T-helper 9 cell (primary cell): ENCODE measurements at places on chromosomes 2 and 18.

DNA sequence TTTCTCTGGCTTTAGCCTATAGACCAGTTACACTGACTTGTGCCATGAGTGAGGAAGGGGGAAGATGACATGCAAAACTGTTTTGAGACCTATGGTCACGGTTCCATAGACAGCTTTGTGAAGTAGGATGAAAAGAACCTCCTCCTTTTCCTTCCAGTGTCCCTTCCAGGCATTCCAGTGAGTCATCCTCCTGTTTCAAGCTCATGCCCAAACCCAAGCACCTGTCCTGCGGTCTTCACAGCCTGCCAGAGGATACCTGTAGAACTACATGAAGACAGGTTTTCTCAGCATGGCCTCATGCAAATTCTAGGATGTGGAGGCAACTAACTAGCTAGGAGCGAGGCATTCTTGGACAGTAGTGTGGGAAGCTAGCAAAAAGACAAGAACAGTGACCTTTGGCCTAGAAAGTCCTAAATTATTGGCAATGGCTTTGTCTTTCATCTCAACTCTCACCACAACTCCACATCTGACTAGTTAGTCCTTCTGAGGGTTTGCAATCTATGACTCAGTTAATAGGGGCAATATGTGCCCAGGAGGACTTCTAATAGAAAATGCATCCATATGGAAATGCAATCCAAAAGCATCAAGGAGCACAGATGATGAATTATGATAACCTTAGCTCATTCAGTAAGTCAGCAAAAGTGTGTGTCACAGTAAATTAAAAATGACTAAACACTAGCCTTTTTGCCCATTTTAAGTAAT is 154.7 kb downstream of the RBM43 start:
- DNase-seq, result no peak

DNA sequence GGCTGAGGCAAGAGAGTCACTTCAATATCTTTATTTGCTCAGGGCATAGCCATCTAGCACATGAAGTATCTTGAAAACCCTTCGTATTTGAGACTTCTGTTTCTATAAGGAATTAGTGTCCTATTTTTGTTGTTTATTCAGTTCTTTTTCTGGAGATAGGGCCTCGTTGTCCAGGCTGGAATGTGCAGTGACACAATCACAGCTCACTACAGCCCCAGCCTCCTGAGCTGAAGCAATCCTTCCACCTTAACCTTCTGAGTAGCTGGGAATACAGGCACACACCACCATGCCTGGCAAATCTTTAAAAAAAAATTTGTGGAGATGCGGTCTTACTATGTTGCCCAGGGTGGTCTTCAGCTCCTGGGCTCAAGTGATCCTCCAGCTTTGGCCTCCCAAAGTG is 50.6 kb downstream of the PSMD14 start:
- no peak for DNase-seq

GRCh38 chr18:44918142-44918476 is 237.4 kb downstream of the SETBP1 start:
- no peak for DNase-seq

DNA sequence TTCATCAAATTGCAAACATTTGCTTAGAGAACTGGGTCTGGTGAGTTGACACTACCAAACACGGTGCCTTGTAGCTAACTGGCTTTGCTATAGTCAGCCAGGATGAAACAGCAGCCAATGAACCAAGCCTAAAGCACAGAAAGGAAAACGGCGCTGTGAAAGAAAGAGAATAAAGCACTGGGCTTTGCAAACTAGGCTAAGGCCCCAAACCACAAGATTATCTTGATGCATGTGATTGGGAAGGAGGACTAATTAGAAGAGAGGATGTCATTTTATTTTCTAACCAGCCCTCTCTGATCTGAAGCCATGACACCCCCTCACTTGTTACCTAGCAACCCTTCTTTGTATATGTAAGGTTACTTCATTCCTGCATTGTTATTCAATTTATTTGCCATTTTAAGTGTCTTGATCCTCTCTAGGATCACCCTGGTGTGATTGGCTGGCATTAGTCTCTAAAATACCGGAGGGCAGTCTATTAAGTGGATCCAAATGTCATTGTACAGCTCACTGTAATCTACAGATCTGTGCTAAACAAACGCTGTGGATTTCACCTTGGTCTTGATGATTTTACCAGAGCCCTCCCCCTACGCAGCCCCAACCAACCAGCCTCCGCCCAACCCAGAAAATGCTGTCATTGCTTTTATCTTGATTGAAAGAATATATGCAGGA is 395.4 kb upstream of the ACVR2A start:
- peak; percentile 27 for DNase-seq

DNA sequence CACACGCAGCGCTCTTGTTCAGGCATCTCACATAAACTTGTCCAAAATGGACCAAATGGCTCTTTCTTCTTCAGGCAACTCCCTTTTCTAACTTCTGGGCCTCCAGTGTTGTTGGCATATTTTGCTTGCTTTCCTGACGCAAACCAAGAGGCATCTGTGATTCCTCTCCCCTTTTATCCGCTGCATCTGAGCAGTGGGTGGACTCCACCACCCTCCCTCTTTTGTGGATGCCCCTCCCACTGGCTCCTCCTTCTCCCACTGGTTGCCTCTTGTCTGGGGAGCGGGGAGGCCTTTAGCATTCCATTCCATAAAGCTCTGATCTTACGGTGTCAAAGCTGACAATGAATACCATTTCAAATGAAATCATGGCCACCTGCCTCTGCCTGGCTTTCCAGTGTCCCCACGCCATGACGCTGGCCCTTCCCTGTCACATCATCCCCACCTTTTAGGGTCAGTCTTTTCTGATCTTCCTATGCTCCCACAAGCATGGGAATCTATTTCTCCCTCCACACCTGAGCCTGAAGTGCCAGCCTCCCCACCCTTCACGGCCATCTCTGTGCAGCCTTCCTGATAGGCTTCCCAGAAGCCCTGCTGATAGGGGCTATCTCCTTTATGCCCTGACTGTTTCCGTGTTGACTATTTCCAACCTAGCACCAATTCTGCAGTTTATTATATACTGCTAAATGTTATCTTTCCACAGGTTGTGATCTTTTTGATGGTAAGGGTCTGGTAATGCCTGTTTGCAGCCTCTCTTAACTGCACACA is 51.5 kb downstream of the RPL37A start:
- no peak for DNase-seq

GRCh38 chr2:55948176-55948923 is 24.8 kb upstream of the EFEMP1 start:
- DNase-seq, result no peak

DNA sequence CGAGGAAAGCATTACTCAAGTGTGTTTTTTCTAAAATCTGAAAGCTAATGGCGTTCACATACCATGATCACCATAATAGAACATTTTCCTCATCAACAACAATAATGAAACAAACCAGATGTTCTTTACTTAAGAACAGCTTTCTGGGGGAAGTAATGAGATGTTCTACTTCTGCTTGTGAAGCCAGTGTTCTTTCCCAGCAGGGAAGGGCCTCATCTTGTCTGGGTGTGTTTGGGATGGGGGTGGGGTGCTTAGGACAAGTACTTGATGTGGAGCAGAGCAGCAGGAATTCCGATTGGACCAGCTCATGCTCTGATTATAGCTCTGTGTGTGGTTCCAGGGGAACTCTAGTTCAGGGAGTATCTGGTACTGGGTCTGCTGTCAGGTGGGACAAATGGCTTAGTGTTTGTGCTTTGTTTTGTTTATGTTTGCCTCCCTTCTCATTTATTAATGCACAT is 163.0 kb upstream of the NOSTRIN start:
- no peak for DNase-seq

DNA sequence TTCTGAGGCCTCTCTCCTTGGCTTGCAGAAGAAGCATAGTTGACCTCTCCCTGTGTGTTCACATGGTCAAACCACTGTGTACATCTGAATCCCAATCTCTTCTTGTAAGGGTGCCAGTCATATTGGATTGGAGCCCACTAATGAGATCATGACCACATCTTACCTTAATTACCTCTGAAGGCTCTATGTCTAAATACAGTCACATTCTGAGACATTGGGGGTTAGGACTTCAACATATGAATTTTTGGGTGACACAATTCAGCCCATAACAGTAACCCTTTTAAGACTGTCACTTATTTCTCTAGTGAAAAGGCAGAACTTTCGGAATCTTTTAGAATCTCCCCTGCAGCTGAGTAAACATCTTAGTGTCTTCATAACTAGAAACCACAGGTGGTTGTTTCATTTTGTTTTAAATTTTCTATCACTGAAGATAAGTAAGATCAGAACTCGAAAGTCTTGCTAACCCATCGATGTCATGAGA is 33.3 kb downstream of the BMP10 start:
- no peak for DNase-seq

DNA sequence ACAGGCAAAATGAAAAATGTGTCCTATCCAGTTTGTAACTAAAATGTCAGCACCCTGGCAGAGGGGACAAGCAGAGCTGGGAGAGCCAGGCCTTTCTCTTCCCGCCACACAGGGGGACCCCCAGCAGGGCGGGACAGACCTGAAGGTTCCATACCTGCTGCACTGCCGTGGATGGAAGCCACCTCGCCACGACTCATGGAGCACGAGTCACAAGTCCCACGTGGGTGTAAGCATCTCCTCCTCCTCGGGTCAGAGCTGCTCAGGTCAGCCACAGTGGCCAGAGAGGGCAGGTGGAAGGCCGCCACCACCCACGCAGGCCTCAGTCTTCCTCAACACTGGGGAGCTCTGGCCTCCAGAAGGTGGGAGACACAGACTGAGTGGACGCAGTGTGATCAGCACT is 21.0 kb downstream of the C1QL2 start:
- DNase-seq, result no peak

DNA sequence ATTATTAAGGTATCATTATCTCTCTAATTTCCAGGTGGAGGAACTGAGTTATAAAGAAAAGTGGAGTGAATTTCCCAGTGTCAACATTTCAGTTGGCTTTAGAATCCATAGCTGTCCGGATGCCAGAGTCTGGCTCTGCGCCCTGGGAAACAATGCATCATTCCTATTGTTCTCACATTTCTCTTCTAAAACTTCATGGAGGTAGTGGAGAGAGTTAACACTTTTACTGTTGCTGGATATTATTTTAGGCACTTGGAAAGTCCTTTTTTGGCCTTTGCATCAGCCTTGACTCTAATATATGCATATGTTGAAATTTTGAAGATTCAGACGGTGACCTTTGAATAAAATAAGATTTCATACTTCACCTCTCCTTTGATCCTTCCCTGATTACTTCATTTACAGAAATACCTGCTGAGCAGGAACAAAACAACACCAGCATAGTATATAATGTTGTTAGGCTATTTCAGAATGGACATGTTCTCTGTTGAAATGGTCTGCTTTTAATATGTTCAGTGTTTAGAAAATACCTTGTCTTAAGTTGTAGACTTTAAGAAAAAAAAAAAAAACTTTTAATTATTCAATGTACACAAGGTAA is 148.8 kb downstream of the EPHA4 start:
- no peak for DNase-seq

- DNase-seq, result no peak
These were observed 281.6 kb upstream of the STON1 start for GRCh38 chr2:48248251-48248933.

- DNase-seq, result no peak
These were observed 483.1 kb downstream of the DPP10 start for GRCh38 chr2:114925296-114926255.

DNA sequence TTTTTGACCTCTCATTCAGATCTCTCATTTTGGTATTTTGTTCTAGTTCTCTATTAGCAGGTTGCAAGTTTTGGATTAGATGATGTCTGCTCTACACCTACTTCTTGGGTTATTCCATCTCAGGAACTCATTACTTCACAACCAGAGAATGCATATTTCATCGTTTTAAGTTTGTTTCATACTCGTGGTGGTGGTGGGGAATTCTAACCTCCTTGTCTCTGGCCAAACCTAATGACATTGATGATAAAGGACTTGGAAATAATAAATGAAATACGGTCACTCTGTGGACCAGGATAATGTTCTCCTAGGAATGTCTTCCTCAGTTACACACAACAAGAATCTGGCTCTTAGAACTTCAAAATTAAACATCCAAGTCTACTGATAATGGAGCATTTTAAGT is 115.2 kb downstream of the CDC42EP3 start:
- no peak for DNase-seq

DNA sequence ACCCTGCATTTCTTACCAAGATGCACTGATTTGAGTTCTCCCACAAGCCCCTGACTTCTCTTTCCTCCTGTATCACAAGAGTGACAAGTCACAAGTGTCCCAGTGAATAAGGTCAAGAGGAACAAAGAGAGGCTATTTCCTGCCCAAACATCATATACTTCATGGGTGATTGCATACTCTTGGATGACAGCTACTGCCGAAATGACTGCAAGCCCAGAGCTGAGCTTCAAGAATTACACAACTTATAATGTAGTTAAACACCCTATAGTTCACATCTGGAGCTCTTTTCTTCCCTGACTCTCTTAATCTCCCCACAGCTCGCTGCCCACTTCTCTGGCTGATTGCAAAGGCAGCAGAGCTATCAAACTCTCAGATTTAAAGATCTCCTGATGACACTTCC is 289.7 kb upstream of the PARD3B start:
- no peak for DNase-seq

GRCh38 chr18:69402533-69402989 is 1.9 kb downstream of the DOK6 start:
- no peak for DNase-seq

DNA sequence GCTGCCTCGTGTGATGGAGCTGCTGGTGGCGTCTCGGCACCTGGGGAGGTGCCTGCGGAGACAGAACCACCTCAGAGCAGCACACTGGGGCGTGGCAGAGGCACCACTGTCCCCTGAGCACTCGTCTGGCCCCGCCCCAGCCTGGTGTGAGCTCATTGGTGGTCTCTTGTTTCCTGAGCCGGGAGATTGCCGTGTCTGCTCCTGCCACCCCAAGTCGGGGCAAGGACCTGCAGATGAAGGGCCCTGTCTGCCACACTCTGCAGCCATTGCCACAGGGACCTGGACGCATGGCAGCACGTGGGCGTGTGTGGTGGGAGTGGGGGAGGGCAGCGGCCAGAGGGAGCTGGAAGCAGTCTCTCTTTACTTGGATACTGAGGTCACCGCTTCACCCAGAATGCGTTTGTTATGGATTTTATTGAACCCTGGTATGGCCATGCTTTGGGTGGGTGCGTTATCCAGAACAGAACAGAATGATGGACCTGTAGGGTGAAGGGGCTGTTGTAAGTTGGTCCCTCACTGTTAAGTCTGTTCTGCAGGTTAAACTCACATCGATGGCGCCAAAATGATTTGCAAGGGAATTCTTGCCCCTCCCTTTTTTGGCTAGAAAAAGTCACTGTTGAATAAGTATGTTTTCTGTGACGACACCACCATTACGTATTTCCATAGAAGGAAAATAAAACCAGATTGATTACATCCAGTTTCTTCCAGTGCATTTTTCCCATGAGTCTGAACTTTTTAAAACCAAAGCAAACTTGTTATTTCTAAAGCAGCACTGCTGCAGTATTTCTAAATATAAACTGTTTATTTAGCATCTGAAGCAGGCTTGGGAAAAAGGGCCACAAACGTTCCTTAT is 92.0 kb downstream of the USP40 start:
- DNase-seq, result no peak
